Activated naive CD4-positive, alpha-beta T cell (primary cell): ENCODE measurements at places on chromosomes 4 and X.

DNA sequence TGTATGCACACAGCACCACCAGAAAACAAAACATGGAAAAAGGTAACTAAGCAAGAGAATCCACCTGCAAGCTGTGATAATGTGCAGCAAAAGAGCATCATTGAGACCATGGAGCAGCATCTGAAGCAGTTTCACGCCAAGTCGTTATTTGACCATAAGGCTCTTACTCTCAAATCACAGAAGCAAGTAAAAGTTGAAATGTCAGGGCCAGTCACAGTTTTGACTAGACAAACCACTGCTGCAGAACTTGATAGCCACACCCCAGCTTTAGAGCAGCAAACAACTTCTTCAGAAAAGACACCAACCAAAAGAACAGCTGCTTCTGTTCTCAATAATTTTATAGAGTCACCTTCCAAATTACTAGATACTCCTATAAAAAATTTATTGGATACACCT is 90.2 kb downstream of the TET2 start:
- DNase-seq: no peak

DNA sequence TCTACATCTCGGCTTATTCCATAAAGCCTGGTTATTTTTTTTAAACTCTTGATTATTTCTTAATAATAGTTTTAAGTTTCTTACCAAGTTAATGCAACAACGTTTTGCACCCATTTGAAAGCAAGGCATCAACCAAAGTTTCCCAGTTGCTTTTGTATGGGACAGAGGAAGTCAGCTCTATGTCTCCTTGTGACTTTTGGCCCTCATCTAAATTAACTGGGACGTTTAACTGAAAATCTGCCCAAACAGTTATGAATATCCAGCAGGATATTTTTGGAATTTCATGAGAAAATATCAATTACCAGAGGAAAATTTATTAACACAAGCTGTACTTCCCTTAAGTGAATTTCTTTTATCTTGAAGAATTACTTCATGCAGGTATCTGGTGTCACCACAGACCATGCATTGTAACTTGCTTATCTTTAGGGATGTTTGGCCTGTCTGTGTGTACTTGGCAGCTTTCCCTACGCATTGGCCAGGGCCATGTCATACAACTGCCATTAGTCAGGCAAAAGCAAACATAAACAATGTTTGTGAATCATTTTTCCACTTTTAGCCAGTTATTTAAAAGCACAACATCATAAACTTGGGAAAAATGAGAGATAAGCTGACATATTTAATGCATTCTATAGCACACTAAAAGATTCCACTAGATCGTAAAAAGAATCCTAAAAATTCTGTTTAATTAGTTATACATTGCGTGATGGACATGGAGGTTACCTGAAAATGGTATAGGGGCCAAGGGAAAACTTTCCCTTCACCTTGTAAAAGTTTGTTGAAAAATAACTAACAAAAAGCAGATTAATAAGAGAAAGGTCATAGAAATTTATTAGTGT is 101.4 kb upstream of the PDE5A start:
- no peak for DNase-seq

- peak; percentile 41 for DNase-seq
Measured at GRCh38 chrX:153926858-153927671, 1.0 kb upstream of the ARHGAP4 start.

- DNase-seq: no peak
Measured at GRCh38 chr4:56425518-56425917, 9.9 kb downstream of the PPAT start.

DNA sequence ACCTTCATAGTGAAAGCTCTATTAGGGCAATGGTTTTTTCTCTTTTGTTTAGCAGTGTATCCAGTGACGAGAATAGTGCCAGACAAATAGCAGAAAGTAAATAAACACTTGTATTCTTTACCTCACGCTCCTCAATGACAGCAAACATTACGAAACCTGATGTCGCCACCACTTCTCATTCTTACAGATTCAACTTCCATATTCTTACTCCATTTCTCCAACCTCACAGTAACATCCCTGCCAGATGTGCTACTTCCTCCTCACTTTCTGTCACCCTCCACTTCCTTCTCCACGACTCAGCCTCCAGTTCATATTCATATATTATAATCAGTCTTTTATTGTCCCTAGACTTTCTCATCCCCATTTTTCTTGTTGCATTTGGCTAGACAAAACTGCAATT is 1956.2 kb upstream of the AGA start:
- DNase-seq: no peak

DNA sequence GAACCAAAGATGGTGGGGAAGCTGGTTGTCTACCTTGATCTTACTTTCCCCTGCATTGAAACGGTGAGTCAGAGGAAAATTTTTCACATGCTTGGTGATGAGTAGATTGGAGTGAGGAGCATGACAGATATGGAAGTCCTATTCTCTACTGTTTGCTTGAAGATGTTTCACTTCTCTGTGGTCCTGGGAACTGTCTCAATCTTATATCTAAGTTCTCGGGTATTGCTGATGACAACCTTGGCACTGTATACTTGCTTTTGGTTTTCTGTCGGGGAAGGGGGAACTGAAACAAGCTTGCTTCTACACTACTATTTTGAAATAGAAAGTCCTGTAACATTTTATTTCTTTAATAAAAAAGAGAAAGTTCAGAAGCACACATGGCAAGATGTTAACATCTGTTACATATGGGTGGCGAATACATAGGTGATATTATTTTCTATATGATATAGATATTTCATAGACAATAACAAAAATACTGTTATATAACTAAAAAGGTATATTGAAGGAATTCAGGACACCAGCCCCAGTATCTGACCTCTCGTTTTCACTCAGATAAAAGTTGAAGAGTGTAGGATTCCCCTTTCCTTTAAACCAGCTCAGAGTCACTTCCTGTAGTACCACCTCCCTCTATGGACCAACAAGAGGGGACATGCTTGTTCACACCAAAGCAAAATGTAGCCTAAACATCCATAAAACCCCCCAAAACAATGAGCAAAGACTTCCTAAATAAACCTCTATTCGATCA is 88.8 kb downstream of the FMR1NB start:
- no peak for DNase-seq

DNA sequence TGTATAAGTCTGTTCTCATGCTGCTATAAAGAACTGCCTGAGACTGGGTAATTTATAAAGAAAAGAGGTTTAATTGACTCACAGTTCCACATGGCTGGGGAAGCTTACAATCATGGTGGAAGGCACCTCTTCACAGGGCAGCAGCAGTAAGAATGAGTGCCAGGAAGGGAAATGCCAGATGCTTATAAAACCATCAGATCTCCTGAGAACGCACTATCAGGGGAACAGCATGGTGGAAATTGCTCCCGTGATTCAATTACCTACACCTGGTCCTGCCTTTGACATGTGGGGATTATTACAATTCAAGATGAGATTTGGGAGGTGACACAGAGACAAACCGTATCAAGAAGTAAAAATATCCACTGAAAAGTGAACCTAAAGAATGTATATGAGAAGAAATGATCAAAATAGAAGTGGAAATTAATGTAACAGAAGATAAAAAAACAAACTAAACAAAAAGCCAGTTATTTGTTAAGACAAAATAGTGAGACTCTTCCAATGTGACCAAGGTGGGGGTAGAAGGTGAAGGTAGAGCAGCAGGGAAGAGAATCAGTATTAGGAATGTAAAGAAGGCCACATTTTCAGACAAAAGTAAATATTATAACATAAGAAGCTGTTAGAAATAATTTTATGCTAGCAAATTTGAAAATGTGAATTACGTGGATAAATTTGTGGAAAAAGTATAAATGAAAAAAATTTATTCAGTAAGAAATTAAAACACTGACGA is 372.9 kb downstream of the NKX6-1 start:
- no peak for DNase-seq

DNA sequence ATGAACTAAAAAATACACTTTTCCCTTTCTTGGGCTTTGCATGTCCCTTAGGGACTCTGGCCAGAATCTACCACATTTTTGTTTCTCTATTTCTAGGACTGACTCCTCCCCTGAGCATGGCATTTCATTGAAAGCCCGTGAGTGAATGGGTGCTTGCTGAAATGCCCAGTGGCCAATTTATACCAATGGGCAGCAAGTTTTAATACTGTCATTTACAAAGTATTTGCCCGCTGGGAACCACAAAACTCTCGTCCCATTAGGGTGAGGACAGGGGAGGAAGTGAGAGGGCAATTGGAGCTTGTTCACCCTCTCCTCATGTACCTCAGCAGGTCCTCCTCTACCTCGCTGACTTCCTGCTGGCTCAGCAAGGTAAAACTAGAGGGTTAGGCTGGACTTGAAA is 1.1 kb downstream of the SRPX2 start:
- DNase-seq: no peak

- DNase-seq: no peak
Measured at GRCh38 chr4:82223715-82224114, 150.1 kb downstream of the HNRNPD start.

GRCh38 chr4:147312376-147313046 is 168.4 kb upstream of the EDNRA start:
- DNase-seq: no peak

DNA sequence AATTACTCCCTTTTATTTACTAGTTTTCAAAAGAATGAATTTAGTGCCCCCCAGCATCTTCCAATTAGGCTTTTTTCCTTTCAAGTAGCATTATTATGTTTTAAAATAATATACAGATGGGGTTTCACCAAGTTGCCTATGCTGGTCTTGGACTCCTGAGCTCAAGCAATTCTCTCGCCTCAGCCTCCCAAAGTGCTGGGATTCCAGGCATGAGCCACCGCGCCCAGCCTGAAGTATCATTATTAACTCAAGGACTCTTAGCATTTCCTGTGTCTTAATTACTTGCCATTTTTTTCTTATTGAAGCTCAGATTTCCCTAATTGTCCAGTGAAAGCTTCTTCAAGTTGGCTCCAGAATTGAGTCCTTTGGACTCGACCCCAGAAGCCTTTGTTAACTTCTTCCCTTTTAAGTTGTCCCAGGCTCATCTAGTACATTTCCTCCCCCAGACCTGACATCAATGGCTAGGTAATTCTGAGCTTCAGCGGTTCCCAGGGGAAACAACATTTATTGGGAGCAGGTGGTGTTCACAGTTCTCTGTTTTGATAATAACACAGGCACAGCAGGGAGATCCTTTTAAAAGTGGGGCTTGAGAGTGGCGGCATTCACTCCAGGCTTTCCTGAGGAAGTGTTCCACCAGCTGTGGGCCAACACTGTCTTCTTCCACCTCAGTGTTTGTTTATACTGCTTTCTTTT is 10.0 kb downstream of the SAT1 start:
- DNase-seq: no peak

DNA sequence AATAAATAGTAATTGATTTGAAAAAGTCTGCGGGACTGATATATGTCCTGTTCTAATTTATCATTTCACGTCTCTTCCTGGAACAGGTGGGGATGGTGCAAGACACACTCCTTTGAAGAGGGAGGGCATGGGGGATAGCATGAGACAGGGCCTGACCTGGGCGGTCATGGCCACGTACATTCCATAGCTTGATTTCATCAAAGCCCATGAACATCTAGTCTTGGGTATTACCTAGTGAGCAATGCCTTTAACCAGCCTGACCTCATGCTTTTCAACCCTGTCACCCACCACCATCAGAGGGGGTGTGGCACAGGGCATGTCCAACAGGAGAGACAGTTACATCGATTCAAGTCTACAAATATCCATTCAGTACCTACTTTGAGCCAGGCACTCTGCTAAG is 52.3 kb upstream of the HOPX start:
- DNase-seq: no peak

GRCh38 chrX:8034058-8034457 is 106.8 kb upstream of the PNPLA4 start:
- no peak for DNase-seq

DNA sequence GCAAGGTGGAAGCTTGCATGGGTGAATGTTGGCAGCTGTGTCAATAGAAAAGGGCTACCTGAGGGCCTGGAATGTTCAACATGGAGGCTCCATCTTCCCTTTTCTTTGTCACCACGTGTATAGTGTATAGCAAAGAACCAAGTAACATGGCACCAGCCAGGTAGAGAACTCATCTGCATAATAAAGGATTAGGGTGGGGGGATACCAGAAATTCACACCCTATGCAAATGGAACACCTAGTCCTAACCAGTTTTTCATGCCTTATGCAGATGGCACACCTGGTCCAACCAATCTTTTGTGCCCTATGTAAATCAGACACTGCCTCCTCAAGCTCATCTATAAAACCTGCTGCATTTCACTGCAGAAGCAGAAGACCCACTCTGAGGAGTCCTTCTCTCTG is 169.6 kb upstream of the GLRA2 start:
- no peak for DNase-seq

GRCh38 chr4:174105202-174105601 is 178.3 kb downstream of the FBXO8 start:
- DNase-seq: no peak

- no peak for DNase-seq
Measured at GRCh38 chr4:135072553-135072952, 871.0 kb upstream of the PABPC4L start.

DNA sequence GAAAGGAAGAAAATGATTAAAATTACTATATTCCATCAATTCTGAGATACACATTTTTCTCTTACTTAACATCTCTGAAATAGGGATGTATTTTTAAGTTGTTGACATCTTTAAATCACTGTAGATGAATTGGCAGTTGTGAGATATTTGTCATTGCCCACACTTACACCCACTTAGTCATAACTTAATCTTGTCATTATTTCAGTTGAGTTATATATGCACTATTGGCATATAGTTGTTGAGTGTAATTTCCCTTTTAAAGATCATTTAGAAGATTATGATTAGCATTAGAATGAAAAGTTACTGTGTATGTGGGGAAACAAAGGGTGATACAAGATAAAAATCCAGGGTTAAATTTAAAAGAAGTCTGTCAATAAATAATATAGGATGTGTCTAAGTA is 2.2 kb downstream of the AIMP1 start:
- no peak for DNase-seq

- no peak for DNase-seq
Measured at GRCh38 chrX:107701493-107702121, 73.3 kb downstream of the PRPS1 start.

DNA sequence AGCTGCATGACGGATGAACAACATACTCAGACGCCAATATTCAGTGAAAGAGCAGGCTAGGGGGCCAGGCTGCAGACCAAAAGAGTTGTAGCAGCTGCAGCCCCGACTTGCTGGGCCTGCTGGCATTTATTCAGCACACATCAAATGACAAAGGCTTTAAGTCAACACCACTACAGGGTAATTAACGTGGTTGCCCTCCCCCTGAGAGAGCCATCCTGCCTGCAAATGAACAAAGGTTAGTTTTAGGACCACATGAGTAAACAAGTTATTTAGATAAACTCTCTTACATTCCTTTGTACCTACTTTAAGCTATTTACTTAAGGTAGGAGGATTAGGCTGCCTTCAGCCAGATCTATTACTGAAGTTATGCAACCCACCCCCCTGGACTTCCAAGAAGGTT is 1329.1 kb downstream of the PCDH18 start:
- no peak for DNase-seq

GRCh38 chrX:65874765-65875164 is 165.1 kb downstream of the VSIG4 start:
- no peak for DNase-seq

DNA sequence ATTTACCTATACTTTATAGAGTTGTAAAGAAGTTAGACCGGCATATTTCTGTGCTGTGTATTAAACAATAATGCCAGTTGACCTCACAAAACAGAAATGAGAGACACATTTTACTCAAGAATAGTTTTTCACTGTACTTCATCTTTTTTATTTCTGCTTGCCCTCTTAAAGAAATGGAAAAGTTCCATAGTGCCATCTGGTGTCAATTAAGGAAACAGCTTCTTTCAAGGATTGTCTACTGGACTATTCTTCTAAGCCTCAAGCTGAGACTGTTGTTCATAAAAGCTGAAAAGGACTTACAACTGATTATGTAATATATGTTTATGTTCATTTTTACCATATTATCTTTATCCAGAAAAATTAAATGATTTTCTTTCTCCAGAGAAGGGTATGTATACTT is 1523.7 kb downstream of the ARAP2 start:
- DNase-seq: no peak
